Stimulated activated CD4-positive, alpha-beta T cell treated with anti-CD3 and anti-CD28 coated beads, TNF-alpha, amount 100 ng/mL, for 1 hour (primary cell): ENCODE measurements at places on chromosomes 6 and 20.

DNA sequence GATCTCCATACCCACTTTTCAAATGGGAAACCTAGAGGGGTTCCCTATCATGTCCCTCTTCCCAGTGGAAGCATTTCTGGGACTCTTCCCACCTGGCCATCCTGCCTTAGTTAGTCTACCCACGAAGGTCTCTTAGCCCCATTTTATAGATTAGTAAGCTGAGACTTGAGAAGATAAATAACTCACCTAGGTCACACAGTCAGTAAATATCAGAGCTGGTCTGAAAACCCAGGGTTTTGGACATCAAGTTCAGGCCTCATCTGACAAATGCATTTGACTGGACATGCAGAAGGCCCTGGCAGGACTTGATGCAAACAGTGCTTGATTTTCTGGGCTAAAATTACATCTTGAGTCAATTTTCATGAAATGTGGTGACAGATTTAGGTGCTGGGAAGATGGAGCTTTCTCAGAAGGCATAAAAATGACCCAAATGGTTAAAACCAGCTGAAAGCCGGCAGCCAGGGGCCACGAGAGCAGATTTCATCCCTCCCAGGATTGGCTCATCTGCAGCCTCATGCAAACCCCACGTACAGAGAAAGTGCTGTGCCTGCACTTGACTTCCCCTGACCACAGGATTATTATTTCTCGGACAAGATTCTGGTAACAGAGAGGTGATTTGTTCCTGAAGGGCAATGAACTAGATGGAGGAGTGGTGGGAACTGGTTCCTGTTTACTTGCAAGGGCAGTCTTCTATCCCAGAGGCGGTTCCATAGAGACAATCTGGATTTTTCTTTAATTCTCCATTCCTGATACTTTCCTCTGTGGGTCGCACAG lies 23.1 kb downstream of the CPNE5 start:
- no peak for DNase-seq

GRCh38 chr6:52790861-52791260 lies 12.8 kb downstream of the GSTA1 start:
- no peak for DNase-seq

DNA sequence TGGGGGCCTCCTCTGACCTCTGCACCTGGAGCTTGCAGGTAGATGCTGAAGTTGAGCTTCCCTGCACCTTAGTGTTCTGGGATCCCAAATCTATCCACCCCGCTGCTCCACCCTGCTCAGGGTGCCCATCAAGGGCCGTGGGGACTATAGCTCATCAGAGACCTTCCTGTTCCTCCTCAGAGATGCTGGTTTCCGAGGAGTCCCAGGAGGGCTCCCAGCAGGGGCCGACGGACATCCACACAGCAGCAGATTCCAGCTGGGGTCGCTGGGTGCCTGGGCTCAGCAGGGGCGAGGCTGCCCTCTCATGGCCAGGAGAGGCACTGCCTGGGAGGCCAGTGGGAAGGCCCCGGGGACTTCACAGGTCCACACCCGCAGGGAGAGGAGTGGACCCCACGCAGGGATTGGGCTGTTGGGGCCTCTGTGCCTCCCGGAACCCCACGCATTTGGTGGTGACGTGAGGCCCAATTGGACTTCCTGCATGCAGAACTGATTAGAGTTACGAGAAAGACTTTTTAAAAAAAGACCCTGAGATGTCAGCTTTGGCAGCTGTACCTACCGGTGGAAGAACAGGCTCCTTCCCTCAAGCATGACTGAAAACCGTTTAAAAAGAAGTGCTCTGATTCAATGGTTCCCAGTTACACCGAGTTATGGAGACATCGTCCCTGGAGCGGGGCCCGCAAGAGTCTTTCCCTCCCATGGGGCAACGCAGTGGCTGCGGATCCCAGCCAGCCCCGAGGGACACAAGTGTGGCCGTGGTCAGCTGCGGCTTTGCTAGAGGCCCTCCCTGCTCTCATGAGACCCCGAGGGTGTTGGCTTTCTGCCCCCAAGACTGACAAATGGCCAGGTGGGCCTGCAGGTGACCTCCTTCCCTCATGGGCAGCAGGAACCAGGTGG lies 25.3 kb upstream of the SLCO4A1 start:
- no peak for DNase-seq

- DNase-seq = no peak
These were observed 5.4 kb downstream of the SMAP1 start for GRCh38 chr6:70673054-70673453.

GRCh38 chr20:33839591-33839990 lies 28.4 kb downstream of the CHMP4B start:
- DNase-seq = no peak

DNA sequence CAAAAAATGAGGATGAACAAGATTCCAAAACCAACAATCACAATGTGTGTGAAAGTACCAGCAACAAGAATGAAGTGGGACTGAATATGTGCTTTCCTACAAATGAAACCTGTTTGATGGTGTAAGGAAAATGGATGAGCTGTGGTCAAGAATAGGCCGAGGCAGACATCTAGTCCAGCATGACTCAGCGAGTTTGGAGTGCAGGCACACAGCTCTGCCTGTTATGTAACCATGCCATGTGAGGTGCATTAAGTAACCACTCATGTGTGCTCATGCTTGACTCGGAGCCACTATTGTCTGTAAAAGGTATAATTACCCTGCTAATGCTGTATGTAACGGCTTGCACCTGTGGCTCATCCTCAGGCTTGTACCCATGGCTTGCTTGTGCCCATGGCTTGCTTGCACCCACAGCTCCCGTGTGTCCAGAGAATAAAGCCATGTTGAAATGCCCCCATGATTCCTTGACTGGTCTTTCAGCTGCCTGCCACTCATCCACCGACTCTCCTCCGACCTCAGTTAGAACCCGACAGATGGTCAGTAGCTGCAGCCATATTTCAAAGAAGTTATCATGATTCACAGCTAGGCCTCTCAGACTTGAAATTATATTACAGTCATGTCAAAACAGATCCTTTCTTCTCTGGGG lies 98.7 kb downstream of the BACH2 start:
- DNase-seq = no peak

GRCh38 chr6:157240059-157240959 lies 83.0 kb downstream of the TMEM242 start:
- no peak for DNase-seq

DNA sequence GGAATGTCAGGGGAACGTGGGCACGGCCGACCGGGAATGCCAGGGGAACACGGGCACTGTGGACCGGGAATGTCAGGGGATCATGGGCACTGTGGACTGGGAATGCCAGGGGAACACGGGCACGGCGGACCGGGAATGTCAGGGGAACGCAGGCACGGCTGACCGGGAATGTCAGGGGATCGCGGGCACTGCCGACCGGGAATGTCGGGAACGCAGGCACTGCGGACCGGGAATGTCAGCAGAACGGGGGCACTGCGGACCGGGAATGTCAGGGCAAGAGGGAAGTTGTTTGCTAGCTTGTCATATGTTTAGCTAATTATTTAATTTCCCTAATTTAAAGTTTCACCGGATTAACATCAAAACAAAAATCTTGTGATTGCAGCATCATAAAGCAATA lies 37.4 kb upstream of the BHLHE23 start:
- no peak for DNase-seq

GRCh38 chr6:135228486-135228885 lies 47.4 kb downstream of the MYB start:
- no peak for DNase-seq
